LHCN-M2 (cell line): ENCODE measurements at places on chromosomes 5 and 9. TPM values are rescaled to one million over a fixed set of nuclear protein-coding genes. Genes with fewer than 3 reads are reported as not detected.
A peak's percentile ranks its signal among the peaks of the same experiment; 100 is the strongest.

Gene C9orf153
- not detected in 2 replicates for total RNA-seq

Gene TAF1L
- not detected in 2 replicates for total RNA-seq

Gene SEMA4D
- 0.06 TPM in 1 of 2 replicates, not detected in the other for total RNA-seq

Gene CDH9
- total RNA-seq: not detected in 2 replicates

Gene TMC1
- total RNA-seq: not detected in 2 replicates

Gene DNAJB5
- 18.3 and 20.8 TPM in 2 replicates for total RNA-seq

- no peak for DNase-seq
Observed at GRCh38 chr5:108634617-108635288, 112.9 kb upstream of the FER start.

DNA sequence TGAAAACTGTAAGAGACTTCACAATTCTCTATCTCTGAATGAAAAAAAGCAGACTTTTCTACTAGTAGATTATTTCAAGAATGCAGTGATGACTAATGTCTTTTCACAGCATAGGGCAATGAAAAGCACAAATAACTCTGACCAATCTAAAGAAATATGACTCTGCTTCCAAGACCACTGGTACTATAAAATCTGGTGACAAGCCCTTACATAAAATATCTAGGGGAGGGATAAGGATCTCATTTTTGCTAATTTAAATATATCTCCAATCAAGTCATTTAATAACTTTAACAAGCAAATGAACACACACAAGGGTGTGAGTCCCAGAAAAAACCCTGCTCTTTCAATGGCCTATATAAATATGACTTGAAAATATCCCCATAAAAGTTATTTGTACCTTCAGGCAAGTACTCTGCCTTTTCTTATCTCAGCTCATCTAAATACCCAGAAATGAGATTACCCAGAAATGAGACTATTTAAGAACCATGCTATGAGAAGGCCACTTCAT lies 105.2 kb downstream of the GNAQ start:
- DNase-seq: peak; percentile 82

DNA sequence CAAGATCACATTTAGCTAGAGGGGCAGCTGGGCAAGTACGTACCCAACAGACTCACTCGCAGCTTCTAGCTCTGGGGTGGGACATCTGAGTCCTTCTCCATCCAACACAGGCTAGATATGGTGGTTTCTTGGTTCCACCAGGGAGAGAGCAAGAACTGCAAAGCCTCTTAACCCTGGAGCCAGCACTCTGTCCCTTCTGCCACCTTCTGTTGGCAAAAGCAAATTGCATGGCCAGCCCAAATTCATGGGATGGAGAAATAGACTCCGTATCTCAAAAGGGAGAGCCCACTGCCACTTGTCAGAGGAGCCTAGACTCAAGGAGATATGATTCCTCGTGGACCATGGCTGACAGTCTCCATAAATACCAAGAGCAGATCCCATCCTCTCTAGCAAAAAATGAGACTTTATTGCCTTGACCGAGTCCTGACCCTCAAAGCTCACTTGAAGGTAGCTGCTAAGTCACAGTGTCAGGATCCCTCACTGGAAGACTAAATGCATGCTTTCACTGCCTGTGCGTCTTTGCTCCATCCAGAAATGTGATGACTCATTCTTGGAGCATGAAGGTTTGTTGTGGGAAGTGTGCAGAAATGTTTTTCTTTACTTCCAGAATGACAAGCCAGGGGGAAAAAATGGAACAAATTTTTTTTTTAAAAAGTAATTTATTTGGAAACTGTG lies 28.8 kb upstream of the ROR2 start:
- DNase-seq: peak; percentile 83
